ENCODE measurements at places on chromosomes 2 and 18. TPM values are rescaled to one million over a fixed set of nuclear protein-coding genes. Genes with fewer than 3 reads are reported as not detected.

EHD3 gene
- total RNA-seq, result 2.3 TPM

AOX1 gene
- total RNA-seq, result 65.5 TPM

MAP2 gene
- total RNA-seq, result 11.9 TPM

NT5C1B gene
- total RNA-seq, result not detected

TMEFF2 gene
- 0.16 TPM for total RNA-seq

DSC2 gene
- total RNA-seq, result 2.1 TPM

IL1A gene
- total RNA-seq, result not detected

PROKR1 gene
- not detected for total RNA-seq

MYOM1 gene
- 21.0 TPM for total RNA-seq

CFAP221 gene
- total RNA-seq, result not detected

RHBDD1 gene
- total RNA-seq, result 28.0 TPM

USP34 gene
- 135 TPM for total RNA-seq

MOGAT1 gene
- total RNA-seq, result not detected

SCN9A gene
- 15.0 TPM for total RNA-seq

MARCHF7 gene
- total RNA-seq, result 89.9 TPM

GPR55 gene
- not detected for total RNA-seq

SCN2A gene
- 0.83 TPM for total RNA-seq

ESPNL gene
- 2.0 TPM for total RNA-seq

GKN1 gene
- not detected for total RNA-seq

INHA gene
- total RNA-seq, result 0.33 TPM

NR4A2 gene
- total RNA-seq, result 1.8 TPM

SOX11 gene
- total RNA-seq, result 2.6 TPM

MC4R gene
- not detected for total RNA-seq

SERPINB4 gene
- total RNA-seq, result not detected

HDHD2 gene
- total RNA-seq, result 30.3 TPM

PDE1A gene
- 31.3 TPM for total RNA-seq

NOSTRIN gene
- total RNA-seq, result 13.3 TPM

TTC39C gene
- total RNA-seq, result 27.8 TPM

ADAM17 gene
- total RNA-seq, result 16.4 TPM

SLC5A7 gene
- total RNA-seq, result 1.8 TPM

MYL1 gene
- not detected for total RNA-seq

PID1 gene
- 67.4 TPM for total RNA-seq

TMEM17 gene
- total RNA-seq, result 3.4 TPM

IL18RAP gene
- total RNA-seq, result 1.3 TPM

KCNG3 gene
- 1.8 TPM for total RNA-seq

NEB gene
- 0.49 TPM for total RNA-seq

SP140L gene
- 4.3 TPM for total RNA-seq

HMSD gene
- not detected for total RNA-seq

HOXD12 gene
- not detected for total RNA-seq

RTP5 gene
- 0.16 TPM for total RNA-seq

IL36B gene
- total RNA-seq, result not detected

HOXD9 gene
- 27.1 TPM for total RNA-seq

CPO gene
- 0.95 TPM for total RNA-seq

SGPP2 gene
- total RNA-seq, result 1.1 TPM

CYP1B1 gene
- total RNA-seq, result 12.2 TPM

CD226 gene
- total RNA-seq, result 1.2 TPM

BCL2 gene
- total RNA-seq, result 21.9 TPM

TBR1 gene
- total RNA-seq, result not detected

PLEK gene
- 13.2 TPM for total RNA-seq

HOXD10 gene
- total RNA-seq, result 16.6 TPM

UBE2F gene
- 67.8 TPM for total RNA-seq

SERPINB13 gene
- total RNA-seq, result not detected

HNMT gene
- total RNA-seq, result 62.4 TPM
